ENCODE measurements at places on chromosomes 7 and 10.

DNA sequence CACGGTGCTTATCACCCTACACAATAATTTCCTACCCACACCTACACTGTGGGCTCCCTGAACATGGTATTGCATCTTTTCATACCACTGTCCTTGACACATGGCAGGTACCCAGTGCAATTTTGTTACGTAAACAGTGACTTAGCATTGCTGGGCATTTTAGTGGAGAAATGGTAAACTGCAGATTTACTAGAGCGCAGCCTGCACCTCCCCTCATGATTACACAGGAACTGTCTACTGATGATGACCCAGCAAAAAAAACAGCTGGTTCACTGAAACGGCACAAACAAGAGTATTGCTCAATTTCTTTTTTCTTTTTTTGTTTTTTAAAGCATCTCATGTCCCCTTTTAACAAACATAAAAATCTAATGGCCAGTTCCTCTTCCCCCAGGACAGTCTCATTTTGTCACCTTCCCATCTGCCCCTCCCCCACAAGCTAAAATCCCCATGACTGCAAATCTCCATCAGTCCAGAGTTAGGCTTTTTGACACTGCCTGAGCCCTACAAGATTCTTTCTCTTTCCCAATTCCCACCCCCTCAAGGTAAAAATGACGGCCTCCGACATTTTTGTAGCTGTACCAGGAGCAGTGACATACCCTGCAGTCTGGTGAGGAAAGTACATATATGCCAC is 2.8 kb downstream of the ZNF746 start:
- no peak for DNase-seq

- DNase-seq = no peak
Measured at GRCh38 chr10:104819731-104820130, 178.6 kb downstream of the SORCS3 start.

GRCh38 chr7:42926204-42926603 is 5.8 kb downstream of the PSMA2 start:
- no peak for DNase-seq

DNA sequence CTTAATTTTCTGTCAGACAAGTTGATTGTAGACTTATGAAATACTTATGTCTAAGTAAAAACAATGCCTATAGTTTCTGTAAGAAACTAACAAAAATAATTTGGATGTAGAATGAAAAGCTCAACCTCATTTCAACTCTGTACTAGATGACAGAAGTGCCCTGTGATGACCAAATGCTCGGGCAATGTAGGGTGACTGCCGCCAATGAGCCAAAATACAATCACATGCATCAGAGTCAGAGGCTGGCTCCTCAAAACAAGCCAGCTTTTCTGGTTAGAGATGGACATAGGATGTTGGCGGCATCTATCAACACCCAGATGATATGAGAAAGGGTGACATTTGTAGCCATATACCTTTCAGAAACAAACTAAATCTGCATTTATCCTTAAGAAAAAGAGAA is 23.9 kb downstream of the LMOD2 start:
- DNase-seq = no peak

GRCh38 chr7:37732253-37732652 is 48.7 kb downstream of the GPR141 start:
- no peak for DNase-seq

DNA sequence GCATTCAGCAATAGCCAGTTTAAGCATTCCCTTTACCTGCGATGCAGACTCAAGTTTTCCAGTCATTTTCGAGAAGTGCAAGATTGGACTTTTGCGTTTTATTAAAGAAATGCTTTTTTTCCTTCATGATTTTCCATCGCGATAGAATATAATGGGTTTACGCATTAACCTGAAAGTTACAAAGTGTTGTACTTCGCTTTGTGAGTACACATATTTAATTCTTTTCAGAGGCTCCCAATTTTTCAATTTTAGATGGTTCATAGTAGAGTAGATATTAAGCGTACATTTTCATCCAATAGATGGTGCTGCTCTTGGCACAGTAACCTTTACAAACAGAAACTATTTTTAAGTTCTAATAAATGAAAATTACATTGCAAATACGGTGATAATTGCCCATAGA is 1.3 kb downstream of the PTPRZ1 start:
- DNase-seq = no peak

DNA sequence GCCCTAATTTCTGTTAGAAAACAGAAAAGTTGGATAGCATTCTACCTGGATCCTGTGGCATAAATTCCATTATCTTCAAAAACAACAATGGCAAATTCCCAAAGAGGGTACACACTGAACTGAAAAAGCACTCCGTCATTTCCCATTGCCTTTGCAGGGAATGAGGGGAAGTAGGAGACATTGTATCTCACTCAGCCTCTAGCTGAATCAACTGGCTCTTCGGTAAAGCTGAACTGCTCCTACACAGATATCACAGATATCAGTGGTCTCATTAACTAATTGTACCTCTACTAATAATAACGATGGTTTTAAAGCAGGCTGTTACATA is 64.2 kb upstream of the PRKAR2B start:
- no peak for DNase-seq

- DNase-seq = peak; percentile 77
Measured at GRCh38 chr7:322111-322671, 32.2 kb downstream of the FOXL3 start.

GRCh38 chr10:23742368-23742767 is 303.5 kb downstream of the OTUD1 start:
- DNase-seq = no peak

DNA sequence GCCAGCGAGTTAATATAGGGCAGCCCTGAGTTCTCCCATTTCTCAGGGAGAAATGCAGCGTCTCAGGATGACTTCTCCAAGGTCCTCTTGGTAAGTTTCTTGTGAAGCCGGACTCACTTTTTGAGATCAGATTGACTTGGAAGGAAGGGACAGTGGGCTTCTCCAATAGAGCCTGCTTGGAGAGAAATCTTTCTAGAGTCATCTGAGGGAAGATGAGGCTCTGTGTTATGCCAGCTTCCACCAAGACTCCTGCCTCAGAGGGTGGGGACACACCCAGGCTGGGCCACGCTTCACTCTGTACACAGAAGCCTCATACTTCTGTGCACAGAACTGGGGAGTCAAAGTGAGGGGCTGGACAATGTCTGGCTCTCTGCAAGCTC is 5.6 kb downstream of the C10orf105 start:
- no peak for DNase-seq

GRCh38 chr10:111107846-111108245 is 31.0 kb downstream of the ADRA2A start:
- DNase-seq = no peak

DNA sequence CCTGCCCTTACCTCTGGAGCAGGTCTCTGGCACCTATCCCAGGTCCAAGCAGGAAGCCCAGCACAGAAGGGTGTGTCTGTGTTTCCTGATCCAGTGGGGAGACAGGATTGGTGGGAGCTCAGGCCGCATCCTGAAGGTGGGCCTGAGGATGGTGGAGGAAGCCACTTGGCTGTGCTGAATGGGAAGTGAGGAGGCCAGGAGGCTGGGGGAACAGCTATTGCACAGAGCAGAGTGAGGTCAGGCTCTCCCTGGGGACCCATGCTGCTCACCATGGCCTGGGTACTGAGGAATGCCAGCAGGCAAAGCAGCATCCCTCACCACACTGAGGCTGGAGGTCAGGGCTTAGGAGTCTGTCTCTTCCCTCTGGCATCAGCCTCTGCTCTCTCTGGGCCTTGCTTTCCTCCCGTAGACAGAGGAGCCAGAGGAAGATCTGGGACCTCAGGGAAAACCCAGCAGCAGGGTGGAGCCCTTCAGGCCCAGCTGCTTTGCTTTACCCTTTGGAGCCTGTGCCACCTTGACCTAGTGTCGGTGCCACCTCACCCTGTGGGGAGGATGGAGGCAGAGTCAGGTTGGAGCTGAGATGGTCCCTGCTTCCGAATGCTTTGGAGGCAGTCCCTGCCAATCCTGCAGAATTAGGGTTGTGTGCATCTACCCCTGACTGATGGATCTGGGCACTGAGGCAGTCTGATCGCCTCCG is 39.0 kb downstream of the CDH23 start:
- no peak for DNase-seq

DNA sequence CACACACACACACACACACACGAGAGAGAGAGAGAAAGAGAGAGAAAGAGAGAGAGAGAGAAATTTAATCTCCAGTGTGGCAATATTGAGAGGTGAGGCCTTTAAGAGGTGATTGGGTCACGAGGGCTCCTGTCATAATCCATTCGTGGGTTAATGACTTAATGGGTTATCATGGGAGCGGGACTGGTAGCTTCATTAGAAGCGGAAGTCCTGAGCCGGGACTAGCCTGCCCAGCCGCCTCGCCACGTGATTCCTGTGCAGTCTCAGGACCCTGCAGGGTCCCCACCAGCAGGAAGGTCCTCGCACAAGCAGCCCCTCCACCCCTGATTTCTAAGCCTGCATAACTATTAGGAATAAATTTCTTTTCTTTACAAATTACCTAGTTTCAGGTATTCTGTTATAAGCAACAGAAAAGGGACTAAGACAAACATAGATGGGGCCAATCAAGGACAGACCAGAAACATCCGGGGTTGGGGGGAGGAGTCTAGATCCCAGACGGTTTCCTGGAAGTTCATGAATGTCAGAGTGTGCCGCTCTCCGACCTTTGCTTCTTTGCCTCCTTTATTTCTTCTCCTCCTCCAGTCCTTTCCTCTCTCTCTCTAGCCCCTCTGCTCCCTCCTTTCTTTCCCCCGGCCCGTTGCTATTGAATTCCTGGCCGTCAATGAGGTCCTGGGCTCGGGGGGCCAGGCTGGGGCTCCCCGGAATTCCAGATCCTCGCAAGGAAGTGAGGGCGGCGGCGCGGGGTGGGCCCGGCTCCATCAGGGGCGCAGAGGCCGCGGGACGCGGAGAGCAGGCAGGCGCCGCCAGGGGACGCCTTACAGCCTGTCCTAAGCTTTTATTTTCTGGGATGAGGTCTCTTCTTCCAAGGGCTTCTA is 146.8 kb downstream of the CYP26A1 start:
- DNase-seq = no peak

DNA sequence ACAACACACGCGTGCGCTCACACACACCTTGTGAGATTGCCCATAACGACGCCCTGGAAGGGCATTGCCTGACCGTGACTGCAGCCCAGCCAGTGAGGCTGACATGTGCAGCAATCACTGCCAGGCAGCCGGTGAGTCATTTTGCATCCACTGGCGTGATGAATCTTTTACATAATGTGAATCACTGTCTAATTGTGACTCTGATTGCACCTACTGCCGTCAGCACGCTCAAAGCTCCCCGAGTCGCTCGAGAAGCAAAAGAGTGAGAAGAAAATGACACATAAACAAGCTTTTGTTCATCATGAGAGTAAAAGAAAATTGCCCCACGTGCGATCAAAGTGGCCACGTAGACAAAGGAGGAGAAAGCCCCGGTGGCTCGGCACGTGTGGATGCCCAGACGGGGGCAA is 117.4 kb upstream of the PFKP start:
- no peak for DNase-seq

GRCh38 chr7:133556553-133556952 is 303.7 kb downstream of the EXOC4 start:
- DNase-seq = no peak

DNA sequence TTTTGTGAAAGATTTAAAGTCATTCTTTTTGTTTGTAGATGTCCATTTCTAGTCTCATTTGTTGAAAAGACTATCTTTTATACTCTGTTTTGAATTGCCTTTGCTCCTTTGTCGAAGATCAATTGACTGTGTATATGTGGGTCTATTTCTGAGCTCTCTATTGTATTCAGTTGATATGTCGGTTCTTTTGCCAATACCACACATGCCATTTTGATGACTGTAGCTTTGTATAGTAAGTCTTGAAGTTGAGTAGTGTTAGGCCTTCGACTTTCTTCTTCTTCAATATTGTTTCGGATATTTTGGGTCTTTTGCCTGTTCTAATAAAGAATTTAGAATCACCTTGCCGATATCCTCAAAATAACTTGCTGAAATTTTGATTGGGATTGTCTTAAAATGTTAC is 104.5 kb downstream of the CCSER2 start:
- no peak for DNase-seq

- no peak for DNase-seq
Measured at GRCh38 chr7:22482503-22482902, 17.5 kb downstream of the STEAP1B start.

- DNase-seq = no peak
Measured at GRCh38 chr10:46250898-46251856, 35.6 kb upstream of the ANTXRL start.

- no peak for DNase-seq
Measured at GRCh38 chr10:24119896-24120295, 89.0 kb upstream of the KIAA1217 start.

GRCh38 chr10:373526-374309 is 238.5 kb downstream of the ZMYND11 start:
- DNase-seq = no peak

- DNase-seq = no peak
Measured at GRCh38 chr7:76330261-76330660, 27.8 kb downstream of the HSPB1 start.

DNA sequence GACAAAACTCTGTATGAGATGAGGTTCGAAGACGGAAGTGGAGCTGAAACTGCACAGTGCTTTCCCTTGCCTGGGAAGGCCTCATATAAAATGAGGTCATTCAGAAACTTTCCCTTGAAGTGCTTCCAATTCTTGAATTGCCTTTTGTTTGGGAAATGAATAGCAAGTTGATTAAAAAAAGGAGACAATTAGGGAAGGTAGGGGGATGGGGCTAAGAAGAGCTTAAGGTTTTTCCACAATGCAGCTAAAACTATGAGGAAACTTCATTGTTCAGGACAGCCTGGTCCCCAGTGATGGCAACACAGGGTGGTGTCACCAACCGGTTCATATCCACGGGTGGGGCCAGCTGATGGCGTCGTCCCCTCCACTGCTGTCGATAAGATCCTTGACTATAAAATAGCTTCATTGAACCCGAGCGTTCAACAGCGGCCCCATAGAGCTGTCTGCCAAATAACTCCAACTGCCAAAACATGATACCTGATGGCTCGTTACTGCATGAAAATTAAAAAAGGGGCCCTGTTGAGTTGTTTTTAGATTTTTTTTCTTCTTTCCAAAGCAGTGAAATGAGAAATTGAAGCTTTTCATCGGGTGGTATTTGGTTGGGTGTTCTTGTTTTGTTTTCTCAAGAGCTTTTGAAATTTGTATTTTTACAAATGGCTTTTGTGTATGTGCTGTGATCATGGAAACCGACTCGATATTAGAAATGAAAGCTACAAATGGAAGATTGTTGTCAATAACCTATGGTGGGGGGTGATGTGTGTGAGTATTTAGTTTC is 2.8 kb upstream of the CELF2 start:
- no peak for DNase-seq

GRCh38 chr7:155979994-155980393 is 167.7 kb upstream of the SHH start:
- no peak for DNase-seq

- DNase-seq = no peak
Measured at GRCh38 chr10:32372000-32372875, 25.3 kb upstream of the EPC1 start.

- DNase-seq = no peak
Measured at GRCh38 chr10:112526139-112526538, 79.1 kb downstream of the VTI1A start.

GRCh38 chr7:30201161-30201666 is 66.4 kb downstream of the MTURN start:
- DNase-seq = no peak

GRCh38 chr10:118447478-118448270 is 105.5 kb upstream of the FAM204A start:
- DNase-seq = no peak

Measured in stimulated activated CD8-positive, alpha-beta memory T cell treated with anti-CD3 and anti-CD28 coated beads, Interleukin-7, amount 100 ng/mL, for 1 hour (primary cell).